ENCODE measurements at places on chromosomes 7 and 10. TPM values are rescaled to one million over a fixed set of nuclear protein-coding genes. Genes with fewer than 3 reads are reported as not detected.
A peak's percentile ranks its signal among the peaks of the same experiment; 100 is the strongest.

The SPDYE3 gene
- total RNA-seq: not detected

The CPED1 gene
- total RNA-seq: 6.1 TPM

DNA sequence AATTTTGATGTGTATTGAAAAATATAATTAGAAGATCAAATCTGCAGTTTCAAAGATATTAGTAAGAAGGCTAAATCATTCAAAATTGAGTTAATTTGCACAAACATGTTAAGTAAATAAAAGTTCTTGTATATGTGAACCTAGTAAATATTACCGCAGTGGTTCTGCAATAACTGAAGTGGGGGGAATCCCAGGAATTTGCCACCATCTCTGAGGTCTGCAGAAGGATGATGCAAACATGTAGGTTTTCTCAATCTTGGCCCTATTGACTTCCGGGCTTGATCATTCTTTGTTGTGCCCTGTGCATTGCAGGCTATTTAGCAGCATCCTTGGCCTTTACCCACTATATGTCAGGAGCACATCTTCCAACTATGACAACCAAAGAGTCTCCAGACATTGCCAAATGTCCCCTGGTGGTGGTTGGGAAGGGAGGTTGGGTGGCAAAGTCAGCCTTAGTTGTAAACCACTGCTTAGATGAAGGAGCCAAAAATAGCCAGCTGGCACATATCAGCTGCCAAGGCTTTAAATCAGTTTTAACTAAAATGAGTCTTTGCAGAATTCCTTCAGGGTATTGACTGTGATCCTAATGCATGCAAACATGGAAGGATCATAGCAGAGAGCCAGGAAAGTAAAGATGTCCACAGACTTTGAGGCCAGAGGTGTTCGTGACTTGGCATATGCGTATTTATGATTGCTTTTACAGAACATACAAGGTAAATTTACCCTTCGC, 146.3 kb downstream of the TRIL start:
- no peak overlapping the region for H3K4me3 ChIP-seq
- H3K4me1 ChIP-seq: peaks cover 8% of the 10 kb centered on the region
- H3K36me3 ChIP-seq: no peaks in the 10 kb centered on the region
- no peak for DNase-seq
- H3K27me3 ChIP-seq: no peaks in the 10 kb centered on the region

DNA sequence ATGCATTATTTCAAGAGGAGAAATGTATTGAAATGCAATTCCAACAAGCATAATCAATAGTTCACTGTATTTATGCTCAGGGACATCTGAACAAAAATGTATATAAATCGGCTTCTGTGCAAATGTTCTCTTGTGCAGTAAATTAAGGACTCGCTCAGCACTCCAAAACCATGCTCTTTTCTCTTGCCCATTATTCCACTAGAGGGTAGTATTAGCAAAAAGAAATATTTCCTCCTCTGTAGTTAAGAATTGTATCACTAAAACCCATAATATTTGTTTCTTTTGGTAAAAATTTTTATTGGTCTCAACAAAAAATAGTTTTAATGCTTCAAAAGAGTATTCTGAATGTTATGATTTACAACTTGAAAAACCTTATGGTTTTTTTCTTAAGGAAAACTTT, 803.1 kb downstream of the PCDH15 start:
- DNase-seq: no peak
- no peaks in the 10 kb centered on the region for H3K27me3 ChIP-seq
- H3K4me3 ChIP-seq: no peak overlapping the region

The DNAJC12 gene
- total RNA-seq: 2.1 TPM

DNA sequence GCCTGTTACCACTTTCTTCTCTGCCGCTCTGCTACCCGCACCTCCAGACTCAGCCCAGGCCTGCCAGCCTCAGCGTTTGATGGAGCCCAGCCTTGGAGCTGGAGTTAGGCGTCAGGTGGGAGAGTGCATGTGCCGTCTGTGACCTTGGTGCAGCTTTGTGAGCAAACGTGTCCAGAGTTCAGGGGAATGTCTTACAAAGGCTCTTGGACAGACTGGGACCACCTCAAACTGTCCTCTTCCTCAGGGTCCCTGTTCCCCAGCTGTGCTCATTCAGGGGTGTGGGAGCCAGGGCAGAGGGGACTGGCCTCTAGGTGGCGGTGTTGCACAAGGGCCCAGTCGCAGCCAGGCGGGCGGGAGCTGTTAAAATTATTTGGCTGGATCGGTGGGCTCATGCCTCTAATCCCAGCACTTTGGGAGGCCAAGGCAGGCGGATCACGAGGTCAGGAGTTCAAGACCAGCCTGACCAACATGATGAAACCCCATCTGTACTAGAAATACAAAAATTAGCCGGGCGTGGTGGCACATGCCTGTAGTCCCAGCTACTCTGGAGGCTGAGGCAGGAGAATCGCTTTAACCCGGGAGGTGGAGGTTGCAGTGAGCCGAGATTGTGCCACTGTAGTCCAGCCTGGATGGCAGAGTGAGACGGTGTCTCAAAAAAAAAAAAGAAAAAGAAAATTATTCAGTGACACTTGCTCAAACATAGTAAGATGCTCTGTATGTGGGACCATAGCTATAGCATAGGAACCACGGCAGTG, 89.2 kb downstream of the ADCY1 start:
- no peak overlapping the region for H3K4me3 ChIP-seq
- DNase-seq: no peak
- H3K4me1 ChIP-seq: no peaks in the 10 kb centered on the region
- no peaks in the 10 kb centered on the region for H3K27me3 ChIP-seq

- DNase-seq: no peak
- no peak overlapping the region for H3K27ac ChIP-seq
- H3K4me3 ChIP-seq: peak overlapping the region; percentile 24
- H3K4me1 ChIP-seq: peaks cover 7% of the 10 kb centered on the region
- H3K27me3 ChIP-seq: peaks cover 7% of the 10 kb centered on the region
These were observed 15.6 kb downstream of the ATG9B start for GRCh38 chr7:151008511-151009323.

The PIK3AP1 gene
- 9.3 TPM for total RNA-seq

The IPMK gene
- 6.8 TPM for total RNA-seq

DNA sequence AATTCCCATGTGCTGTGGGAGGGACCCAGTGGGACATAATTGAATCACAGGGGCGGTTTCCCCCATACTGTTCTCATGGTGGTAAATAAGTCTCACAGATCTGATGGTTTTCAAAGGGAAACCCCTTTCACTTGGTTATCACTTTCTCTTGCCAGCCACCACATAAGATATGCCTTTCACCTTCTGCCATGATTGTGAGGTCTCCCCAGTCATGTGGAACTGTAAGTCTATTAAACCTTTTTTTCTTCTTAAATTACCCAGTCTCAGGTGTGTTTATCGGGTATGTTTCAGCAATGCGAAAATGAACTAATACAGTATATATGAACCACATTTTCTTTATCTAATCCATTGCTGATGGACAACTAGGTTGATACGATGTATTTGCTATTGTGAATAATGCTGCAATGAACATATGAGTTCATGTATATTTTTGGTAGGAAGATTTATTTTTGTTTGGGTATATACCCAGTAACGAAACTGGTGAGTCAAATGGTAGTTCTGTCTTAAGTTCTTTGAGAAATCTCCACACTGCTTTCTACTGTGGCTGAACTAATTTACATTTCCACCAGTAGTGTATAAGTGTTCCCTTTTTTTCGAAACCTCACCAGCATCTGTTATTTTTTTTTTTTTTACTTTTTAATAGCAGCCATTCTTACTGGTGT, 70.0 kb upstream of the HGF start:
- H3K27me3 ChIP-seq: no peaks in the 10 kb centered on the region
- no peak overlapping the region for H3K4me3 ChIP-seq
- H3K36me3 ChIP-seq: no peaks in the 10 kb centered on the region
- DNase-seq: no peak
- no peak overlapping the region for H3K27ac ChIP-seq

GRCh38 chr7:18315241-18315640, 180.3 kb upstream of the HDAC9 start:
- no peaks in the 10 kb centered on the region for H3K4me1 ChIP-seq
- no peak overlapping the region for H3K4me3 ChIP-seq
- no peak for DNase-seq
- no peaks in the 10 kb centered on the region for H3K27me3 ChIP-seq
- H3K27ac ChIP-seq: no peak overlapping the region

- no peaks in the 10 kb centered on the region for H3K27me3 ChIP-seq
- no peak overlapping the region for H3K4me3 ChIP-seq
- no peak overlapping the region for H3K27ac ChIP-seq
- H3K36me3 ChIP-seq: no peaks in the 10 kb centered on the region
- no peaks in the 10 kb centered on the region for H3K4me1 ChIP-seq
These were observed 1180.3 kb downstream of the TYW1 start for GRCh38 chr7:68176974-68177373.

DNA sequence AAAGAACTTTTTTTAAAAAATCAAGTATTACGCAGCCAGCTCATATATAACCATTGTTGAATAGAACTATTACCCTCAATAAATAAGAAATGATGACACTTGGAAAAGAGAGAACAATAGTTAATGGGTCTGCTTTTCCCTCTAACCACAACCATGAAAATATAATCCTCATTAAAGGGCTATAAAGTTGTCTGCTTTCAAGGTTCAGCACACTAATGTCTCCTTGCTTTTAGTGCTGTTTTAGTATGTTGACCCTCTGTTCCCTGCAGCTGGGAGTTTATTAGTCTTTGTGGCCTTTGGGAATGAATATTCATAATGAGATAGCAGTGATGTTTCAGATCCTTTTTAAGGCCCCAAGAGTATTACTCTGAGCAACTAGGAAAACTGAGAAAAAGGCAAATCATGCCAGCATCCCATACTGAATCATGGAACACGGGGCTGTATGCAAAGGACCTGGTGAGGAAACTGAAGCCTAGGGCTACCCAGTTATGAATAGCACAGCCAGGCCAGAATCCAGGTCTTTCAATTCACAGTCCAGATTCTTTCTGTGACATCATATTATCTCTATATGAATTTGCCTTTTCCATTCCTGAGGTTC, 332.0 kb upstream of the LRGUK start:
- H3K27ac ChIP-seq: no peak overlapping the region
- H3K27me3 ChIP-seq: no peaks in the 10 kb centered on the region
- H3K4me3 ChIP-seq: no peak overlapping the region
- no peak for DNase-seq

DNA sequence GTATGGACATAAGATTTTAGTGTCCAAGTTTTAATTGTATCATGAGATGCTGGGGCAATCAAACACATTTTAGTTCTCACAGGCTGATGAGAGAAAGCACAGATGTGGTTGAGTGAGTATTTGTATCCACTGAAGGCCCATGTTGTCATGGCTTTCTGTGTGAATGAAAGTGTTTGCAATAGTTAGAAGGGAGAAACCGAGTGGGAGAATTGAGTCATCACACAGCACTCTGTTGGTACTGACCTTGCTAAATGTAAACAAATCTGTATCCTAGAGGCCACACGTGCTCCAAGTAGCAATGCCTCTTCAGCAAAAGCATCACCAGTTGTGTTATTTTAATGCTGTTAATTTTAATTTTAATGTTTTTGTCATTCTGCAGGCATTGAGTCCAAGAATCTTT, 121.2 kb downstream of the EMX2 start:
- H3K4me3 ChIP-seq: no peak overlapping the region
- H3K36me3 ChIP-seq: no peaks in the 10 kb centered on the region
- no peak overlapping the region for H3K27ac ChIP-seq
- no peaks in the 10 kb centered on the region for H3K27me3 ChIP-seq
- DNase-seq: peak; percentile 75

DNA sequence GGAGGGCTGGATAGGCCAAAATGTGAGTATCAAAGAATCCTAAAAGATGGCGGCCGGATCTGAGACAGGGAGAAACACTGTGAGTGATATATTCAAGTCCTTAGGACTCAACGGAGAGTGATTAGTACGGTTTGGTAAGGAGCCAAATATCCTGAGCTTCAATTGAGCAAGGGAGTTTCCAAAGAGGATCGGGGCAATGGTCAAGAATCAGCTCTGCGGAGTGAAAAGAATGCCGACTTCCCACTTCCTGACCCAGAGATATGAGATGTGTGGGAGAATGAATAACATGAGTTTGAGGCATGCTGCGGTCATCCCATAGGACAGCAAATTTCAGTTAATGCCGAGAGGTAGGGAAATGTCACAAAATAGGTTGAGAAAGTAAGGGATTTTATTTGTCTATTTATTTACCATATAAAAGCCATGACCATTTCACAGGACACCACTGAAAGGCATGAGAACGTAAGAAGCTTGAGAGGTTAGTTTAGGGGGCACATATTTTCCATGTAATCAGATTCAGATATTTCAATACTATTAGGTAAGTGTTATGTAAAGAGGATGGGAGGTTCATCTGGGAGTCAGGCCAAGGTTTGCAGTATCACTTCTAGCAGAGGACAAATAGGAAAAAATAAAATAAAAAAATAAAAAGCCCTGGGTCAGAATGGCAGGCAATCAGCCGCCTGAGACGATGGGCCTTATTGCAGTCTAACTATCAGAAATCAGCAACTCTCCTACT, 165.6 kb downstream of the HGF start:
- peak overlapping the region; percentile 45 for H3K27ac ChIP-seq
- DNase-seq: peak; percentile 99
- H3K27me3 ChIP-seq: no peaks in the 10 kb centered on the region
- H3K4me1 ChIP-seq: peaks cover 22% of the 10 kb centered on the region
- no peaks in the 10 kb centered on the region for H3K36me3 ChIP-seq

- DNase-seq: no peak
- H3K36me3 ChIP-seq: no peaks in the 10 kb centered on the region
- H3K4me3 ChIP-seq: peak overlapping the region; percentile 41
- H3K27ac ChIP-seq: no peak overlapping the region
- H3K27me3 ChIP-seq: peaks cover 62% of the 10 kb centered on the region
These were observed 568 bp upstream of the MEOX2 start for GRCh38 chr7:15686957-15687545.

- no peaks in the 10 kb centered on the region for H3K27me3 ChIP-seq
- H3K4me1 ChIP-seq: peaks cover 39% of the 10 kb centered on the region
- no peak overlapping the region for H3K27ac ChIP-seq
- no peak for DNase-seq
- H3K36me3 ChIP-seq: no peaks in the 10 kb centered on the region
These were observed 76.1 kb downstream of the LRRC17 start for GRCh38 chr7:102988631-102989560.

- DNase-seq: no peak
- H3K27ac ChIP-seq: no peak overlapping the region
- no peak overlapping the region for H3K4me3 ChIP-seq
These were observed 20.4 kb downstream of the MAT1A start for GRCh38 chr10:80268938-80269588.

The AGMO gene
- 0.41 TPM for total RNA-seq

- H3K27me3 ChIP-seq: no peaks in the 10 kb centered on the region
- no peak overlapping the region for H3K27ac ChIP-seq
- peaks cover 14% of the 10 kb centered on the region for H3K4me1 ChIP-seq
These were observed 8.2 kb downstream of the JCAD start for GRCh38 chr10:30051220-30051619.

- no peaks in the 10 kb centered on the region for H3K27me3 ChIP-seq
- peaks cover 14% of the 10 kb centered on the region for H3K4me1 ChIP-seq
- peak overlapping the region; percentile 45 for H3K27ac ChIP-seq
- no peak for DNase-seq
- no peaks in the 10 kb centered on the region for H3K36me3 ChIP-seq
- no peak overlapping the region for H3K4me3 ChIP-seq
These were observed 493.6 kb downstream of the GALNT17 start for GRCh38 chr7:71625545-71625944.

The TRIM50 gene
- not detected for total RNA-seq

Measured in astrocyte (in vitro differentiated cells and primary cell).